ENCODE measurements at places on chromosomes 1 and 21.
A peak's percentile ranks its signal among the peaks of the same experiment; 100 is the strongest.

DNA sequence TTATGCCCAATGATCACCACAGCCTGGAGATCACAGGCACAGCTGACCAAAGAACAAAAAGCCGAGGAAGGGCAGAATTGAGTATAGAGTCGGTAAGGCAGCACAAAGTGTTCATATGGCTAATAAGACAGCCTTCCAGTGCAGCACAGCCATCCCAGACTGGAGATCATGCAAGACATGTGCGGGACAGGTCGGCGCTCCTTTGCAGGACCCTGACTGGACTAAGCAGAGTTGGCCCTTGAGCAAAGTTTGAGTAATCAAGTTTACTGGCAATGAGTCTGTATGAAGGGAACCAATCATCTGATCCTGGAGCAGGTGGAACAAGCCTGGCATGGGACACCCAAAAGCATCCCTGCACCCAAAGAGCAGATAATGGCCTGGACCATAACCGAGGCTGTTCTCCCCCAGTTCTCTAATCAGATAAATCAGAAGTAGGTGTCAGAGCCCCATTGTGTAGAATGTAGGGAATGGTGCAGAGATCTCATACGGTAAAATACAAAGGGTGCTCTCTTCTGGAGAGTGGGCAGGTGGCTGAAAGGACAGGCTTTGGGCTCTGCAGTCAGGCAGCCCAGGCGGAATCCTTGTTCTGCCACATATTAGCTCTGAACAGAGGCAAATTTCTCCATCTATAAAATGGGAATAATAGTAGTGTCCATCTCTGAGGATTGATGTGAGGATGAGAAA is 10.7 kb upstream of the DNASE2B start:
- no peak for DNase-seq

- no peak for DNase-seq
Measured at GRCh38 chr21:18369115-18369514, 34.5 kb downstream of the TMPRSS15 start.

DNA sequence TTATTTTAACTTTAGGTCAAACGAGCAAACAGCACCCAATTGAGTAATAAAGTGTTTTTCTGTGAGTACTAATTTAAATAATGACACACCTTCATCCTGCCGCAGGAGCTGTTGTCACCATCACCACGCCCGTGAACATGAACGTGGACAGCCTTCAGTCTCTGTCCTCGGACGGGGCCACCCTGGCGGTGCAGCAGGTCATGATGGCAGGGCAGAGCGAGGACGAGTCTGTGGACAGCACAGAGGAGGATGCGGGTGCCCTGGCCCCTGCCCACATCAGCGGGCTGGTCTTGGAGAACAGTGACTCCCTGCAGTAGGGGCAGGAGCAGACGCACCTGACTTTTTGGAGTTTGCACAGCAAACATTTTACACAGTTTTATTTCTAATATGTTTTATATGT is 45.9 kb downstream of the CBS start:
- no peak for DNase-seq

- DNase-seq, result no peak
Measured at GRCh38 chr1:12158357-12159092, 8.3 kb upstream of the TNFRSF1B start.

DNA sequence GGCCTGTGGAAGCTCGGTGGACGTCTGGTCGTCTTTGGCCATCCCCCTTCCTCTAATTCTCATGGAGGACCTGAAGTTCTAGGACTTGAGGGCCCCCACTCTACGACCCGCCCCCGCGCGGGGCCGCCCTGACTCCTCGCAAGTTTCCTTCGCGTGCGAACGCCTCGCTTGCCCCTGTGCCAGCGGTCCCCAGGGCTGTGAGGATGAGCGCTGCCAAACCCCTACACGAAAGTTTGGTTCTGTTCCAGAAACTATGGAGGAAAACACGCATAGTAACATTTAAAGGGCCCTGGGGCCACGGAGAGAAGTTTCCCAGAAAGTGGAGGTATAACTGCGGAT is 304 bp upstream of the GNG12 start:
- DNase-seq, result no peak

- DNase-seq, result no peak
Measured at GRCh38 chr1:50077273-50077672, 31.4 kb upstream of the ELAVL4 start.

- DNase-seq, result no peak
Measured at GRCh38 chr1:54265659-54266058, 65.7 kb downstream of the MRPL37 start.

GRCh38 chr21:29928537-29928936 is 11.3 kb downstream of the GRIK1 start:
- DNase-seq, result no peak

GRCh38 chr1:162944974-162945674 is 84.1 kb upstream of the CCDC190 start:
- DNase-seq, result no peak

DNA sequence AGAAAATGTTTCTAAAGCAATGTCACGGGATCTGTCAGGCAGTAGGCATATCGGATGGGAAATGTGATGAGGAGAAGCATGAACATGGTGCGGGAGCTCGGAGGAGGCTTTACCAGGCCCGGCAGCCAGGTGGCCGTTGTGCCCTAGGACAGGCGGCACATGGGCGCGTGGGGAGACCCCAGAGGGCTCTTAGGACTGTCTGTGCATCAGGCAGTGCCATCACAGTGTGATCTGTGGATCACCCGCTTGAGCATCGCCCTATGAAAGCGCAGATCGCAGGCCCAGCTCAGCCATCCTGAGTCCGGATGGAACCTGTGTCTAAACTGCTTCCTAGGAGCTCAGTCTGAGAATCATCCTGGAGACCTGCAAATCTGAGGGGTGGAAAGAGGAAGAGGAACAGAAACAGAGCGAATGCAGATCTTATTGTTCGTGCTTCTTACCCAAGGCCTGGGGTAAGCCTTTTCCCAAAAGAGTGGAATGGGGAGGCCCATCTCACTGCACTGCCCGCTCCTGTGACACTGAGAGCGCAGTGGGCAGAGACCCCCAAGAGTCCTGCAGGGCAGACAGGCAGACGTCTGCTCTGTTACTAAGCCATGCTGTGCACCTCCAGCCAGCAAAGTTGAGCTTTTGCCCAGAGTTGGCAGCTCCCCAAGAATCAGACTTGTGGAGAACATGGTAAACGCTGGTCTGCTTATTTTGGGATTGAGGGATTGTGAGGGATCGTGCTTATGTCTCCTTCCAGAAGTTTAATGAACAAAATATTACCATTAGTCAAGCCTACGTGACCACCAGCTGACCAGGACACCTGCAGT is 251.0 kb downstream of the RHOU start:
- DNase-seq, result no peak

GRCh38 chr1:32274646-32275340 is 17.1 kb upstream of the HDAC1 start:
- DNase-seq, result no peak

- DNase-seq, result no peak
Measured at GRCh38 chr1:206855859-206856258, 9.6 kb upstream of the IL20 start.

- DNase-seq, result peak; percentile 87
Measured at GRCh38 chr1:6275826-6276782, 15.2 kb upstream of the GPR153 start.

GRCh38 chr1:110498270-110498669 is 20.7 kb downstream of the KCNA10 start:
- DNase-seq, result no peak

DNA sequence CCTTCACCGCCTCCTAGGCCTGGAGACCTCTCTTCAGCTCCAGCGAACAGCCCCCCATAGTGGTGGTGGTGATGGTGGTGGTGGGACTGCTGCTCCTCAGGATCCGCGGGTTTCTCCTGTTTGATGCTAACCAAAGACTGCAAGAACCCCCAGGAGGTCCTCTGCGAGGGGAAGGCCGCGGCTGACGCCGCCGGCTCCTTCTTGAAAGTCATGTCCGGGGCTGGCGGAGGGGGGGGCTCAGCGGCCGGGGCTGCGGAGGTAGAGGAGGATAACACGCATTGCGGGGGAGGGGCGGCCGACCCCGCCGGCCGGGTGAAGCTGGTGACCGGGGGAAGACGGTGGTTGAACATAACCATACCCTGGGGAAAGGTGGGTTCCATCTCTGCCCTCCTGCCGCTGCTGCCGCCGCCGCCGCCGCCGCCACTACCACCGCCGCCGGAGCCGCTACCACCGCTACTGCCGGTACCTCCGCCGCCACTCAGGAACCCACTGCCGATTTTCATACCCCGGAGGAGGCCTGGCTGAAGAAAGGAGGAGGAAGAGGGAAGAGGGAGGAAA is 554 bp downstream of the ZNF281 start:
- no peak for DNase-seq

DNA sequence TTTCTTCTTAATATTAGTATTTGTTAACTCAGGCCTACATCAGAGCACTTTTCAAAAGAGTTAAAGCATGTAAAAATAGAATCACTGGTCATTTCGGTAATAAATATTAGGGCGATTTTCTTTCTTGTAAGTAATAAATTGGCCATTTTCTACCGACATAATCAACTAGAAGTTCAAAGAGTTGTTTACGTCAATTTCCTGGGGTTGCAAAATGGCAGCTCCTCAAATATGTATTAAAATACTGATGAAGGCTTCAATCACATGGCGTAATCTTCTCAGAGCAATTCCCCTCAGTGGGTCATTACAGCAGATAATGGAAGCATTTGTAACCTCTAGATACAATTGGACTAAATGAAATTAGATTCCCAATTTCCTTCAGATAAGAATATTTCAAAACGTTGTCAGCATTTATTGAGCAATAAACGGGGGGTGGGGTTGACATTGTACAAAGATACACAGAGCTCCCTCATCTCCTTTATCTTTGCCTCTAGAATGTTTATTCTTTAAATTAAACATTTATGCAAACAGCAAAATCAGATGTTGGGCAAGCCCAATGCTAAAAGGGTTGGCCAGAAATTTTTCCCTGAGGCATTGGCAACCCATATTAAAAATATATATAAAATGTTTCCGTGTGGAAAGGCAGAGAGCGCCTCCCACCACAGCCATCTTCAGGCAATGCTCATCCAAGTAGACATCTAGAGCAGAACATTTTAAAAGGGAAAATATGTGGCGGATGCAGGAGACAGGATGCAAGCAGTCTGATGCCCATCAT is 240.6 kb downstream of the NCAM2 start:
- DNase-seq, result no peak

DNA sequence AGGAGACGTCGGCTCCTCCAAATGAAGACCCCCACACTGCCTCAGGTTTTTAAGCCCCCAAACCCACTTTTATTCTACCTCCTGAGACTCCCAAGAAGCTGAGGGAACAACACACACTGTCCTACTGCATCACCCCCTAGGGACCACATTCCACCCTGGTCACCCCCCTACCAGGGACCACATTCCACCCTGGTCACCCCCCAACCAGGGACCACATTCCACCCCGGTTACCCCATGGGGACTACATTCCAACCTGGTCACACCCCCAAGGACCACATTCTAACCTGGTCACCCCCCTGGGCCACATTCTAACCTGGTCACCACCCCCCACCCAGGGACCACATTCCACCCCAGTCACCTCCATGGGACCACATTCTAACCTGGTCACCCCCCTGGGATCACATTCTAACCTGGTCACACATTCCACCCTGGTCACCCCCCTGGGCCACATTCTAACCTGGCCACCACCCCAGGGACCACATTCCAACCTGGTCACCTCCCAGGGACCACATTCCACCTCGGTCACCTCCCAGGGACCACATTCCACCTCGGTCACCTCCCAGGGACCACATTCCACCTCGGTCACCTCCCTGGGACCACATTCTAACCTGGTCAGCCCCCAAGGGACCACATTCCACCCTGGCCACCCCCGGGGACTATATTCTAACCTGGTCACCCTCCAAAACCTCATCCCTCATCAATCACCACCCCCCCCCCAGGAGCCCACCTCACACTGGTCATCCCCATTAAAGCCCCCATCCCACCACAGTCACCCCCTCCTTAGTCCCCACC is 587.6 kb downstream of the NPHP4 start:
- no peak for DNase-seq

DNA sequence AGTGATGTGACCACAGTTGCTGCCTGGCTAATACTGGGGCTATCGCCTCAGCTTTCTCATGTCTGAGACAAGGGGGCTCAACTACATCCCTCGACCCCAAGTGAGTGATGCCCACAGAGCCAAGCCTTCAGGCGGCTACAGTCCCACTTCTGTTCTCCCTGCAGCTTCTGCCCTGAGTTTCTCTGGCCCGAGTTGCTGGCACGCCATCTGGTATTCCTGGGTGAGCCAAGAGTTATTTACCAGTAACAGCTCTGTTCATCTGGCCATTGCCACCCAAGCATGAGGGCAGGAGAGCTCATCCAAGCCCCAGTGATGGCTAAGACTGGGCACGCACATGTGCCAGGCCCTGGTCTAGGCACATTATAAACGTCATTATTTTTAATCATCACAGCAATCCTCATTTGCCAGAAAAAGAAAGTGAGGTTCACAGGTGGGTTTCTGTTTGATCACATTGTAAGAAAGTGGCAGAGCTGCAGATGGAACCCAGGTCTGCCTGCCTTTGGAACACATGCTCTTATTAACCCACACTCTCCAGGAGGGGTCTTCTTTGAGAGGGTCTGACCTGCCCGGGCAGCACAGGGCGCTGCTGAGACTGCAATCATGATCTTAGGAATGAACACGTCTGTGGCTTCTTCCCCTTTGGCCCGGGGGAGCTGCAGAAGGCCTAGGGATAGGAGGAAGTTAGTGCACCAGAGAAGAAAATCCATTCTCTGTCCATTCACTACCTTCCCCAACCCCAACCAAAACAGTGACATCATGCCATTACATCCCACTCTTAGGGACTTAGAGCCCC is 27.5 kb downstream of the KCND3 start:
- DNase-seq, result no peak

- no peak for DNase-seq
Measured at GRCh38 chr1:245153552-245154428, 995 bp upstream of the KIF26B start.

DNA sequence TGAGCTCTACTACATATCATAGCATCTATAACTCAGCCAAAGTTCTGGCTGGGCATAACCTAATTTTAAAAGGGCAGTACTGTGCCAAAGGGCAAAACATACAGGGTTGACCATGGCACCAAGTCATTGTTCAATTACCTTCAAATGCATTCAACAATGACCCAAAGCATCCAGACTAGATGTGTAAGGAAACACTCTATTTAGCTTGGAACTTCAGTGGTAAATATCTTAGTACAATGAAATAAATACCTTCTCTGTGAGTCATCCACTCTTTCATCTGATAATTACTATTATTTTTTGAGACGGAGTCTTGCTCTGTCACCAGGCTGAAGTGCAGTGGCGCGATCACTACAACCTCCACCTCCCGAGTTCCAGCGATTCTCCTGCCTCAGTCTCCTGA is 70.0 kb downstream of the NVL start:
- no peak for DNase-seq

- no peak for DNase-seq
Measured at GRCh38 chr1:151831605-151832004, at the start of gene RORC. Gene RORC (minus strand): TSS chr1:151831802. CDS start chr1:151831764, 38 bp downstream.

All from HFF-Myc (cell line).